AG10803 (cell line): ENCODE measurements at places on chromosomes 7 and 10.

DNA sequence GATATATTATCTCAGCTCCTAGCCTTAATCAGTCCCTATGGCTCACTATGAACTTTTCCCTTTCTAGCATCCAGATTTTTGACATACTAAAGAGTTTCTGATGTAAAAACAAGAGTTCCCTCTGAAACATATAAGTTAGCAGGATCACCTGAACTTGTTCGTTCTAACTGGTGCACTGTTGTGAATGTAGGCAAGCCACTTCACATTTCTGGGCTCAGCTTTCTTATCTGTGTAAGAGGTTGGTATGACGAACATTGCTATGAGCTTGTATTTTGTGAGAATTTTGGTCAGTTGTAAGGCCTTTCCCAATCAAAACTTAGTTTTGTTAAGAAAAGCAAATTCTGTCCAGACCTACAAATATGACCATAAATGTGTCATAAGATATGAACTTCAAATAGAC, 46.1 kb downstream of the MAGI2 start:
- no peak for DNase-seq

GRCh38 chr7:37391791-37392672, 56.6 kb downstream of the ELMO1 start:
- no peak for DNase-seq

- peak; percentile 99 for DNase-seq
Observed at GRCh38 chr7:34160261-34160752, 255.0 kb downstream of the BMPER start.

DNA sequence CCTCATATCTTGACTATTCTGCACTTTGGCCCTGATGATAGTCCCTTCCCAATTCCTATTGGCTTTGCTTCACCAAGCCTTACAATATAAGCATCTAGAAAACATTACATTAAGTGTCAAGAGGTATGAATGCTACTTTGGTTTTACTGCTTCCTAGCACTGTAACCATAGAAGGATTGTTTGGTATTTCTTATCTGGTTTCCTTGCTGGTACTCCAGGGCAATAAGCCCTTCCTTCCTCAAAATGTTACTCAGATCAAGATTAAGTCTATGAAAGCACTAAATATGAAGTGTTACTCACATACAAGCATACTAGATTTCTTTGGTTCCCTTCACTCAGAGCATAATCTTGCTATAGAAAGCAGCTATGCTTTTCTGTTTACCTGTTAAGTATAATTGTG, 492.5 kb downstream of the ETV1 start:
- no peak for DNase-seq

DNA sequence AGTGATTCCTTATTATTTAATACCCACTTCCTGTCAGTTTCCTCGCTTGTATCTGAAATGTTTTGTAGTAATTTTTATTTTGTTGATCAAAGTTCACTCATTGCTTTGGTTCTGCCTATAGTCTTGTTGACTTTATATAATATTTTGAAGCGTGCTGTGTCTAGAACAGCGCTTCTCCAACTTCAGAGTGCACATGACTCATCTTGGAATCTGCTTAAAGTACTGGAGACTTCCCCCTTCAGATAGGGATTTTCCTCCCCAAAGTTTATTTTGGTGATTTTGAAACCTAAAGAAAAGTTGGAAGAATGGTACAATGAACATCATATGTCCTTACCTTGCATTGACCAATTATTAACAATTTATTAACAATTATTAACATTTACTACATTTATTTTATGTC, 5.8 kb downstream of the COMTD1 start:
- DNase-seq: no peak

- no peak for DNase-seq
Observed at GRCh38 chr7:22948770-22949169, 65.2 kb downstream of the HYCC1 start.

DNA sequence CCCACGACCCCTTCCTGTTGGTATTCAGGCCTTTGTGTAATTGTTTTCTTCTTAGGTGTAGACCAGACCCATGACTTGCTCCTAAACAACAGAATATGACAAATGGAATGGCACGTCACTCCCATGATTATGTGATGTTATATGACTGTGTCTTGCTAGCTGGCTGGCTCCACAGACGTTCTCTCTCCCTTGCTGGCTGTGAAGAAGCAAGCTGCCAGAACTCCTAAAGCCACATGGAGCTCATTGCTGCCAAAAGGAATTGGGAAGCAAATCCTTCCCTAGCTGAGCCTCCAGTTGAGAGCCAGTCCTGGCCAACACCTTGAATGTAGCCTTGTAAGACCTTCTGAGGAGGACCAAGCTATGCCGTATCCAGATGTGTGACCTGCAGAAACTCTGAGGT, 74.2 kb downstream of the RAB18 start:
- peak; percentile 41 for DNase-seq

DNA sequence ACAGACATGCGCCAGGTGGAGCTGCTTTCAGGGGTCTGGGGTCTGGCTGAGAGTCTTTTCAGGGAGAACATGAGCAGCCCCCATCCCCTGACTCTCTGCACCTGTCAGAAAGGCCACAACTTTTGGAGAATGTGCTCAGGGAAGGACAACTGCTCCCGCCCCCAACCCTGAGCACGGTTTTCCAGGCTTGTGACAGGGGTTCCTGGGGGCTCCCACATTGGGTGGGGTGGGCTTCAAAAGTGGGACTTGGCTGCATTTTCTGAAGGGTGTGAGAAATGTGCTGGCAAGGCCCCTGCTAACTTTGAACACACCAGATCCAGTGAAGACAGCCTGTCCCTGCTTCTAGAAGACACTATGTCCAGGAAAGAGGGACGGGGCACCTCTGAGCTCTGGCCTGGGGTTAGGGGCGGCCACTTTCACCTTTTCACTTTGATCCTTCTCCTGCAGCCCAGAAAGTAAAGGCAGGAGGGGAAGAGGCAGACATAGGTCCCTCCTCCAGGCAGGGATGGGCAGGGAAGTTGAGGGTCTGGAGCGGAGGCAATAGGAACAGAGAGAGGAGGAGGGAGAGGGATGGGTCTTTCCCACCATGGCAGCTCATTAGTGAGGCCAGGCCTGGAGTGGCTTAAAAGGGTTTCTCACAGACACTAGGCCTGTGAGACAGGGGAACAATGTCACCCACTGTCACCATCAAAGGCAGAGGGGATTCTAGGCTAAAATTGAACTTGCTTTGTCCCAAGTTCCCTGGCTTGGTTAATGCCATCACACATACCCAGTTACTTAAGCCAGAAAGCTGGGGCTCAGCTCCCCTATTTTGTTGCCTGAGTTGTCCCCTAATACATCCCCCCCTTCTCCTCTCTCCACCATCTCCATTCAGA, 1.5 kb downstream of the KCP start:
- no peak for DNase-seq

- DNase-seq: no peak
Observed at GRCh38 chr10:5151076-5151475, 33.9 kb downstream of the AKR1C8 start.

DNA sequence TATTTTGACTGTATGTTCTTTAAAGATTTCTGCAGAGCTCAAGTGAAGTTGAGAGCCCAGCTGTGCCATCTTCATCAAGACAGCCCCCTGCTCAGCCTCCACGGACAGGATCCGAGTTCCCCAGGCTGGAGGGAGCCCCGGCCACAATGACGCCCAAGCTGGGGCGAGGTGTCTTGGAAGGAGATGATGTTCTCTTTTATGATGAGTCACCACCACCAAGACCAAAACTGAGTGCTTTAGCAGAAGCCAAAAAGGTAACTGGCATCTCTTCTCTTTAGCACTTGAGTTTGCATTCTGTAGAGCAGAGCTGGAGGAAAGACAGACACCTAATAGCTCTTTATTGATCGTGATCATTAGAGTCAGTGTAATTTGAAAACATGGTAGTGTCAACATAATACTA, 33.7 kb downstream of the MCM10 start:
- DNase-seq: no peak

GRCh38 chr10:59176241-59177030, at the start of gene PHYHIPL:
PHYHIPL (plus strand) TSS chr10:59176643; CDS start chr10:59176854, 211 bp downstream.
- no peak for DNase-seq

DNA sequence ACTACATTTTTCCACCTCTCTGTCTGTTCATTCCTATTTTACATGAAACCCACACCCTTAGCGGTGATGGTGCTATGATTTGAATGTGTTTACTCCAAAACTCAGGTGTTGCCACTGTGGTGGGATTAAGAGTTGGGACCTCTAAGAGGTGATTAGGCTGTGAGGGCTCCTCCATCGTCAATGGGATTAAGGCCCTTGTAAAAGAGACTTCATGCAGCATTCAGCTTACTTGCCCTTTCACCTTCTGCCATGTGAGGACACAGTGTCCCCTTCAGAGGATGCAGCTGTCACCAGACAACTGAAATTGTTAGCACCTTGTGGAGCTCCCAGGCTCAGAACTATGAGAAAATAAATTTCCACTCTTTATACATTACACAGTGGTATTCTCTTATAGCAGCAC, 182.2 kb downstream of the NOC3L start:
- no peak for DNase-seq

DNA sequence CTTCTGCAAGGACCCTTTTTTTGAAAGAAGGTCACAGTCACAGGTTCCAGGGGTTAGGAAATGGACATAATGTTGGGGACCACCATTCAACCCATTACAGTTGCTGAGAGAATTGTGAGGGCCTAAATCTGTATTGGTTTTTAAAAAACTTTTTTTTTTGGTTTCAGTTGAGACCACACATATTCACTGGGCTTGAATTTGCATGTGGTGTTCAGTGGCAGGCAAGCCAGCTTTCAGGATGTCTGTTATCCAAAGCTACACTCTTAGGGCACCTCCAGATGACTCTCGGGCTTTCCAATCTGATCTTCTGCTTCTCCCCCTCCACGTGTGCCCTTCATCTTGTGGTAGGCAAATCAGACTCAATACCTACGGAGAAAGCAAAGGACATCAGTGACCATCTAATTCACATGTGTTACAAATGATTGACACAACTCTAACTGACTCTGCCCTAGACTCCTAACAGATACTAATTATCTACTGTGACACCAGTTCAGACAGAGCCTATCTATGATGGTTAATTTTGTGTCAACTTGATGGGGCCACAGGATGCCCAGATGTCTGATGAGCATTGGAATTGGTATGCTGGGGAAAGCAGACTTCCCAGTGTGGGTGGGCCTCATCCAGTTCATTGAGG, 93.3 kb upstream of the ELMO1 start:
- DNase-seq: no peak

- DNase-seq: no peak
Observed at GRCh38 chr7:139748373-139748765, 29.4 kb downstream of the HIPK2 start.

DNA sequence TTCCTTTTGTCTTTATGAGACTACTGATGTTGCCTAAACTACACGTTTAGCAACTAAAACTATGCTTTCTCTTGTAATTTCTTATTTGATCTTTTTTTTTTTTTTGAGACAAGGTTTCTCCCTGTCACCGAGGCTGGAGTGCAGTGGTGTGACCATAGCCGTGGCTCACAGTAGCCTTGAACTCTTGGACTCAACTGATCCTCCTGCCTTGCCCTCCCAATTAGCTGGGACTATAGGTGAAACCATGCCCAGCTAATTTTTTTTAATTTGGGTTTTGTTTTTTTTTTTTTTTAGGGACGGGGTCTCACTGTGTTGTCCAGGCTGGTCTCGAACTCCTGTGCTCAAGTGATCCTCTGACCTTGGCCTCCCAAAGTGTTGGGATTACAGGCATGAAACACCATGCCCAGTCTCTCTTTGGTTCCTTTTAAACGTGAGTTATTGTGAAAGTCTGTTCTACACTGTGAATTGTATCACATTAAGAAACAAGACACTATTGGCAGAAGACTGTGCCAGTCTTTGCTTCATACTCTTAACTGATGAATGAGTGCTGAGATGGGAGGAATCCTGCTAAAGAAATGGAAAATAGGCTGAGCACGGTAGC, 6.4 kb downstream of the TMEM248 start:
- DNase-seq: no peak

- peak; percentile 41 for DNase-seq
Observed at GRCh38 chr10:31642281-31642680, 286.4 kb downstream of the ARHGAP12 start.

- no peak for DNase-seq
Observed at GRCh38 chr7:7017707-7018280, 164.6 kb upstream of the C1GALT1 start.

DNA sequence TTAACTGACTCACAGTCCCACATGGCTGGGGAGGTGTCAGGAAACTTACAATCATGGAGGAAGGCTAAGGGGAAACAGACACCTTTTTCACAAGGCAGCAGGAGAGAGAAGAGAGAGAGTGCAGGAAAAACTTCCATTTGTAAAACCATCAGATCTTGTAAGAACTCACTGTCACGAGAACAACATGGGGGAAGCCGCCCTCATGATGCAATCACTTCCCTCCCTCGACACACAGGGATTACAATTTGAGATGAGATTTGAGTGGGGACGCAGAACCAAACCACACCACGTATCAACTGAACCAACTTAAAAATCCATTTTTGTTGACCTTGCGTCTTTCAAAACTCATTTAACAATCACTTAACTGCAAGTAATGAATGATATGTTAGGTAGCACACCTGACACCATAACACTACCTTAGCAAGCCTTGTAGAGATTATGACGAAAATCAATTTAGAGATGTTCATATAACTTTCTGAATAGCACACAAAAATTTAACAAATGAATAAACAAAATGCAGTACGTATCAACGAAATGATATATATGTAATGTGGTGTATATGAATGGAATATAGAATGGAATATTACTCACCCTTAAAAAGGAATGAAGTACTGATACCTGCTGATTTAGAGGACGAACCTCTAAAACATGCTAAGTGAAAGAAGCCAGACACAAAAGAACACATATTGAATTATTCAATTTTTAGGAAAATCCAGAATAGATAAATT, 3.7 kb downstream of the FAM3C start:
- no peak for DNase-seq

- DNase-seq: no peak
Observed at GRCh38 chr7:67571026-67571545, 574.5 kb downstream of the TYW1 start.

DNA sequence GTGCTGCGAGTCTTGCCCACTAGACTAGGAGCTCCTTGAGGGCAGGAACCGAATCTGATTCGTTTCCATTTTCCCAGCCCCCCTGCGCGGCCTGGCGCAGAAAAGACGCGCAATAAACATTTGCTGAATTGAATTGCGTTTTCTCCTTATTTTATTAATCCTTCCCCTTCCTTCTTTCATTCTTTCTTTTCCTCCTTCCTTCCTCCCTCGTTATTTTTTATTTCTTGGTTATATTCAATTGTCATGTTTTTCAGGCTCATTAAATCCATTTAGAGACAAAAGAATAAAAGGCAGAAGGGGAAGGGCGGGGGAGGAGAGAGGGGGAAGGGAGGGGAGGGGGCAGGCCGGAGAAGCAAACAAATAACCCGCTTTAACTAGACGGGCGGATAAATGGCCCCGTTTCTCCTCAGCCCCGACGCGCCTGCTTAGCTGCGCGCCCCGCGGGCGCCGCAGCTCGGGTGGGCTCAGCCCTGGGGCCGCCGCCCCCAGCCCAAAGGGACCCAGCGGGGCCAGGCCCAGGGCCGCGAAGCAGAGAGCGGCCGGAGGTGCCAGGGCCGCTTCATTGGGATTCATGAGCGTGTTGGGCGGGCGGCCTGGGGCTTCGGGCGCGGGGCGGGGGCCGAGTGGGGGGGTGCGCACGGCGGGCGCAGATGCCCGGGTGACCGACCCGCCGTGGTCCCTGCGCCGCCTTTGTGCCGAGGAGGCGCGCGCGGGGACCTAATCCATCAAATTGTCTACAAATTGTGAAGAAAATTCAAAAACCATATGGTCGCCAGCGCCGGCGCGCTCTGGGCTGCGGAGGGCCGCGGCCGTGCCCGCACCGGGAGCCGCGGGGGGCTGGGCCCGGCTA, 5.0 kb downstream of the LBX1 start:
- no peak for DNase-seq
